ENCODE measurements at places on chromosomes 1 and 21. TPM values are rescaled to one million over a fixed set of nuclear protein-coding genes. Genes with fewer than 3 reads are reported as not detected.

DNA sequence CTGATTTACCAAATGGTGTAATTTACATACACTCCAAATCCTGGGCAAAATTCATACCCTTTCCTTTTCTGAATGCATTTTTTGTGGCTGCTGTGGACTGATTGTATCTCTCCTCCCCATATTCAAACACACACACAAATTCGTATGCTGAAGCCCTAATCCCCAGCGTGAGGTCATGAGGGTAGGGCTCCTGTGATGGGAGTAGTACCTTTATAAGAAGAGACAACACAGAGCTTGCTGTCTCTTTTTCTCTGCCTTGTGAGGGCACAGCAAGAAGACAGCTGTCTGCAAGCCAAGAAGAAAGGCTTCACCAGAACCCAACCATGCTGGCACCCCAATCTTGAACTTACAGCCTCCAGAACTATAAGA, 24.4 kb downstream of the DUSP10 start:
- no peak for DNase-seq

- DNase-seq: no peak
Observed at GRCh38 chr1:199009447-199009846, 370.6 kb downstream of the PTPRC start.

DNA sequence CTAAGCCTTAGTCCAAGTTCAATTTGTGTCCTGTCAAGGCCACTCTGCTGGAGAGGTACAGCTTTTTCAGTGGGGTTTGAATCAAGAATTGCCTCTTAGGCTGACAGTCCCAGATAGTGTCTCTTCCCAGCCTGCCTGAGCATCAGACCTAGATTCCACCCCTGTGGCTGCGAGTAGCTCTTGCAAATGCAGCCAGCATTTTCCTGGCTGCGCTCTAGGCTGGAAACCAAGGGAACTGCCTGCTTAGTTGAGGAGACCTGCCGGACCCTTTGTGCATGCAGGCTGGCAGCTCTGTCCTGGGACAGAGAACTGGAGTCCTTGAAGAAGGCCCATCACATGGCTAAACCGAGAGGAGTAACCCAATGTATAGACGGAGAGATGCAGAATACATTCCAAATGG, 293.7 kb downstream of the PCP4 start:
- no peak for DNase-seq

GRCh38 chr1:48969971-48970370, 193.3 kb upstream of the BEND5 start:
- no peak for DNase-seq

GRCh38 chr1:156203331-156203730, 9.4 kb downstream of the SLC25A44 start:
- peak; percentile 21 for DNase-seq

GRCh38 chr1:9787702-9788101, 36.1 kb downstream of the CLSTN1 start:
- no peak for DNase-seq

DNA sequence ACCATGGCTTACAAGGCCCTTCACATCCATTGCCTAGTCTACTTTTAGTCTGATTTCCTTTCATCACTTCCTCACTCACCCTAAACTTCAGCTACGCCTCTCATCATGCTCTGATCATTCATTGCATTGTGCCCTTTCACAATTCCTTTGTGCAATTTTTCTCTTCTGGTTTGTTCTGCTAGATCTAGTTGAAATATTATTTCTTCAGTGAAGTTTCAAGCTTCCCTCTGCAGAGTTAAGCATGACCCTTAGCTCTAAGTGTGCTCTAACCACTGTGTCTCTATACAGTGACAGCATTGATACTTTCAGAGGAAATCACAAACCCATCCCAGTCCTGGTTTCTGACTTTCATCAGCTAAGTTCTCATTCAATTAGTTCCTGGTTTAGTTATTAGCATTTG, 166.1 kb downstream of the PLA2G4A start:
- no peak for DNase-seq

DNA sequence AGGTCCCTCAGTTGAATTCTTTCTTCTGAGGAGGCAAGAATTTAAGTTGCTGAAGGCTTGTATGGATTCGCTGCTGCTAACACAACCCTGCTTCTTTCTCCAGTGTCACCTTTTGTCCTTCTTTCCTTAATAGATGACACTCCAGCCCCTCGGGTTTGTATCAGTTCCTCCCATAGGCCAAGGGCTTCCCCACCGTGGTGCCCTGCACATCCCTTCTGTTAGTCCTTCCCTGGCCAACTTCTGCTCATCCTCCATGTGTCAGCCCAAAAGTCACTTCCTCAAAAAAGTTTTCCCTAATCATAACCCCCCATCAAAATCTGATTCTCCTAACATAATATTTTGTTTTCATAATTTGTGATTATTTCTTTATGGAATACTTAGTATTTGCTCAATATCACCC, 190.4 kb downstream of the RHOU start:
- no peak for DNase-seq

DNA sequence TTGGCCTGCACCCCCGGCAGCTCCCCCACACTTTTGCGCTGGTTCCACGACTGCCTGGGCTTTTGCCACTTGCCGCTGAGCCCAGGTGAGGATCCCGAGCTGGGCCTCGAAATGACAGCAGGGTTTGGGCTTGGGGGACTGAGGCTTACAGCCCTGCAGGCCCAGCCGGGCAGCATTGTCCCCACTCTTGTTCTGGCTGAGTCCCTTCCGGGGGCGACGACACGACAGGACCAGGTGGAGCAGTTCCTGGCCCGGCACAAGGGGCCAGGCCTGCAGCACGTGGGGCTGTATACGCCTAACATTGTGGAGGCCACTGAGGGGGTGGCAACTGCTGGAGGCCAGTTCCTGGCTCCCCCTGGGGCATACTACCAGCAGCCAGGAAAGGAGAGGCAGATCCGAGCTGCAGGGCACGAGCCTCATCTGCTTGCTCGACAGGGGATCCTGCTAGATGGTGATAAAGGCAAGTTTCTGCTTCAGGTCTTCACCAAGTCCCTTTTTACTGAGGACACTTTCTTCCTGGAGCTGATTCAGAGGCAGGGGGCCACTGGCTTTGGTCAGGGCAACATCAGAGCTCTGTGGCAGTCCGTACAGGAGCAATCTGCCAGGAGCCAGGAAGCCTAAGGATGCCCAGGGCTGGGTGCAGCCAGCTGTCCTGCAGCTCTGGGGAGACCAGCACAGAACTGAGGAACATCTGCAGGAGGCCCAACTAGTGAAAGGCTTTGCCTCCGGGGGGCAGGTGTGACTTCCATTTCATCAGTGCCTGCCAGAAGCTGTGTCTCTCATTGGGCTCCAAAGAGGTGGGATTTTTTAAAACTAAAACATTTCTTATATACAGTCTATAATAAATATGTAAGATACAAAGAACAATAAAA, 1.2 kb downstream of the HPDL start:
- no peak for DNase-seq

DNA sequence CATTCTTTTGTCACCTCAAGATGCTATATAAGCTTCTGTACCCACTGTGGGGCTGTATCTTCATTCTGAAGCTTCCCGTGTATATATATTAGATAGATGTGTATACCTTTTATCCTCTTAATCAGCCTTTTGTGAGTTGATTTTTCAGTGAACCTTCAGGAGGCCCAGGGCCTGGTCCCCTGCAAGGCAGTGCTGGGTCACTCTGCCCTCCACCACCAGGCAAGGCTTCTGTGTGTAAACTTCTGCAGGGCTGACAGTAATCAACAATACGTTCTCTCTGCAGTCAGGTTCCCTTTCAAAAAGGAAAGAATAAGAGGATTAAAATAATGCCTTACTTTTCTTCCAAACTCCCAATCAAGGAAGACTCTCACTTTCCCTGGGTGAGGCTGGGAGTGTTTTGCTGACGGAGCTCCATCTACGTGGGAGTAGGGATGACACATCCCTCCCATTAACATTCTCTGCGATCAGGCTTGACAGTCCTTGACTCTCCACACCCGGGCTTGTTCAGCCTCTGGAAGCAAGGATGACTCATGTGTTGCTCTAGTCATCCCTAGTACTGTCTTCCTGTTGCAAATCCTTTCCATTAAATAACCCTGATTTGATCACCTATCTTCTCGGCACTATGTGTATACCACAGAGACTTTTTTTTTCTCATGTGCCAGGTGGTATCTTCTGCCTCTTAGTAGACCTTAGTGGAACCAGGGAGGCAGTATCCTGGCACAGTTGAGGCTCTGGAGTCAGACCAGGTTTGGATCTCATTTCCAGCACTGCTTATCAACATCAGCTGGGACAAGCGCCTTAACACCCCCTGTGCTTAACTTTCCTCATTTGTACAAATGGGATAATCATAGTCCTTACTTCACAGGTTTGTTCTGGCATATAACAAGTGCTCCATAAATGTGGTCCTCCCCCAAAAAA, 70.3 kb upstream of the KCNK1 start:
- DNase-seq: peak; percentile 100

DNA sequence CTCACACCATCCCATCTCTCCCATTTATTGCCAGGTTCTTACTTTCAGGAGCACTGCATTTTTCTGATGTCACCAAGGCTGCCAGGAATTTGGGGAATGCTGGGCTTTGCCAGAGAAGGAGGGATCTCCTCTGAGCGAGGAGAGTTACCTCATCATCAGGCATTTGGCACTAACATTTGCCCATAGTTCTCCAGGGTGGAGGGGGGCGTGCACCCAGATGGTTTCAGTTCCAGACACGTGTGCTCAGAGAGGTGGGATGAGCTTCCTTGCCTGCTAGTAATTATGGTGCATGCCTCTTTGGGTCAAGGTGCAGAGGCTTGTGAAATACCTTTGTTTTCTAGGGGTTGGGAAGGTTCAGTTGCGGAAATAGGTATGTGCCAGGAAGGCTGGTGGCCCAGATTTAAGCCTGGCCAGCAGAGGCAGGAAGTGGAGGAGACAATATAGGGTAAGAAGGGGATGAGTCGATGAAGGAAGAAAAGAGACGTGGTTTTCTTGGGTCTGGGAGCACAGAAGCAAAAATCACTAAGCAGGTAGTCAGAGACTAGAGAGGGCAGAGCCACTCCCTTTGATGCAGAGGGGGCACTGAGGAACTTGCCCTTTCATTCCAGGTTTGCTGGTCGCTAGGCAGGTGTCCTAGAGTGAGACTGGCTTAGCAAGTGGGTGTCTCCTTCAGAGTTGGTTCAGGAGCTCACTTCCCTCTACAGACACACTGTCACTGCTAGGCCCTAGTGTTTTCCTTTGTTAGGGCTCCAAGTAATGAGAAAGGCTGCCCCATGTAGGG, 7.2 kb downstream of the TUFT1 start:
- peak; percentile 97 for DNase-seq

- DNase-seq: no peak
Observed at GRCh38 chr1:67771749-67772148, 61.5 kb downstream of the GNG12 start.

DNA sequence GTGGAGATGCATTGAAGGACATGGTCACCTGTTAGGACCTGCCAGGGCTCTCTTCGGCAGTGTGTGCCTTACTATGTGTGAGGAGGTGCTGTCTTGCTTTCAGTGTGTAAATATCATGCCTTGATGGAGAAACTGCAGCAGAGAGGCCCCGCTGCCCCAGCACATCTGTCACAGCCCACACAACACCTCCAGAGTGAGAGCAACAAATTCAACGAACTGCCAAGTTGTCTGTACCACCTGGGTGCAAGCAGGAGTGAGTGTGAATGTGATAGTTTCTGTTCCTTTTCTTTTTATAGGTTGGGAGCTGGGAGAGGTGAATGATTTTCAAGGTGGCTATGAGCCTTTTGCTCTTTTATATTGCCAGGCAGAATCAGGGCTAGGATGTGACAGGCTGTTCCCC, 114.6 kb upstream of the KIAA0040 start:
- DNase-seq: no peak

- peak; percentile 23 for DNase-seq
Observed at GRCh38 chr1:47924270-47925048, 72.7 kb downstream of the TRABD2B start.

- peak; percentile 13 for DNase-seq
Observed at GRCh38 chr1:113074237-113074636, 1.2 kb downstream of the LRIG2 start.

- no peak for DNase-seq
Observed at GRCh38 chr1:213286235-213286634, 235.2 kb downstream of the RPS6KC1 start.

DNA sequence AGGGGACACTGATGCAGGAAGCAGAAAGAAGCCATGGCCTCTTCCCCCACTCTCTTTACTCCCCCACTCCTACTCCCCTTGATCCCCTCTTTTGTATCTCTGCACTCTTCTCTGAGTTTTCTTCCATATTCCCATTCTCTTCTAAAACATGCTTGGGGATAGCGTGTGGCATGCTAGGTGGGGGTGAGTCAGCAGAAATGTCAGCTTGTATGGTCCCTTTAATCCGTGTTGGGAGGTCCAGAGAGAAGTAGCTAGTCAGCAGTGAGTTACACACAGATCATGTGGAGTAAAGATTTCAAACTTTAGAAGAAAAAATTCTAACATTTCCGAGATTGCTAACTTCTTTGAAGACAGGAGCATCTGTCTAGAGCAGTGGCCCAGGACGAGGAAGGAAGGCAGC, 4.0 kb upstream of the KCNK1 start:
- no peak for DNase-seq

DNA sequence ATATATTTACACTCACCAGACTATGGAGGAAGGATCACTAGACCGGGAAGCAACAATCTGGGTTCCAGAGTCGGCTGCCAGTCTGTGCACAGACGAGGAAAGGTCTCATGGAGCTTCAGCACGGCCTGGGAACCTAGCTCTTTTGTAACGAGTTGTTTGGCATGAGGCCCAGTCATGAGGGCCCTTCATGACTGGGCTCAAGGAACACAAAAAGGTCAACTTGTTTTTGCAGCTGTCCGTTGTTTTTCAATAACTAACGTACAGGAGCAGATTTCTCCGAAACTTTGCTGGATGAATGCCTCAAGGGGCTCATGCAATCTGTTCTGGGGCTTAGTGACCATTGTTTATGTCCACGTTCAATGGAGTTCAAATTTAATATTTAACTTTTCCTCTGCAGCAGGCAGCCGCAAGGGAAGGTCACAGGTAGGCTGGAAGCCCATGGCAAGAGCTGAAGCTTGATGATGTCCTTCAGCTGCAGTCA, 5.9 kb upstream of the STUM start:
- no peak for DNase-seq

DNA sequence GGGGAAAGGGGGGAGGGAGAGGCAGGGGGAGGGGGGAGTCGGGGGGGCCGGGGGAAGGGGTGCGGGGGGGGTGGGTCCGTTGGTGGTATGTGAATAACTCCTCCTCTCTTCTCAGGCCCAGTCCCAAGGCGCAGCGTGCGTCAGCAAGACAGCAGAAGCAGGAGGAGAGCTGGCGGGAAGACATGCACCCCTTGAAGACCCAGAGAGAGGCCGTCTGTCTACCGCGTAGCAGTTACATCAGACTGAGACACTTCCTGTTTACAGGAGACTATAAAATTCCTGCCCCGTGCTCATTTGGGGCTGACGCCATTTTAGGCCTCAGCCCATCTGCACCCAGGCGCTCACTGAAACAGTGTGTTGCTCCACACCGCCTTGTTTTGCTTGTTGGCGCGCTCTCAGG, 55.3 kb downstream of the SETD4 start:
- no peak for DNase-seq

- DNase-seq: no peak
Observed at GRCh38 chr1:191085121-191085520, 607.5 kb upstream of the BRINP3 start.

Gene HENMT1
- 1.1 TPM for total RNA-seq

Gene ENSA
- 123 TPM for total RNA-seq

Gene ARID1A
- total RNA-seq: 8.7 TPM
